ENCODE measurements at places on chromosomes 2 and 18.
A peak's percentile ranks its signal among the peaks of the same experiment; 100 is the strongest.

GRCh38 chr2:15775753-15776628 is 164.4 kb upstream of the MYCN start:
- no peak for DNase-seq

DNA sequence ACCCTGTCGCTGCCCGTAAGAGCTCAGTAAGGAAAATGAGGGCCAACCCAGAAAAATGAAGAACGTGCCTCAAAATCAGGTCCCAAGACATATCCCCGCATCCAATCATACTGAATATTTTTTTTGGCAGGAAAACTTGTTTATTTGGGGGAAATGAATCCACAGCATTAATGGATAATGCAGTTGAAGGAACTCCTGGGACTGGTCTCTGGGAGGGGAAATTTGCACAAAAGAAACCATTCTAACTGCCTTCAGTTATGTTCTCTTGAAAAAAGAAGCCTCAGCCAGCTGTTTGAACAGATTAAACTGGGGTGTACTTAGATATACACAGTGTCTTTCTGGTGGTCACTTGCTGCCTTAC is 61.3 kb downstream of the SPRED2 start:
- no peak for DNase-seq

DNA sequence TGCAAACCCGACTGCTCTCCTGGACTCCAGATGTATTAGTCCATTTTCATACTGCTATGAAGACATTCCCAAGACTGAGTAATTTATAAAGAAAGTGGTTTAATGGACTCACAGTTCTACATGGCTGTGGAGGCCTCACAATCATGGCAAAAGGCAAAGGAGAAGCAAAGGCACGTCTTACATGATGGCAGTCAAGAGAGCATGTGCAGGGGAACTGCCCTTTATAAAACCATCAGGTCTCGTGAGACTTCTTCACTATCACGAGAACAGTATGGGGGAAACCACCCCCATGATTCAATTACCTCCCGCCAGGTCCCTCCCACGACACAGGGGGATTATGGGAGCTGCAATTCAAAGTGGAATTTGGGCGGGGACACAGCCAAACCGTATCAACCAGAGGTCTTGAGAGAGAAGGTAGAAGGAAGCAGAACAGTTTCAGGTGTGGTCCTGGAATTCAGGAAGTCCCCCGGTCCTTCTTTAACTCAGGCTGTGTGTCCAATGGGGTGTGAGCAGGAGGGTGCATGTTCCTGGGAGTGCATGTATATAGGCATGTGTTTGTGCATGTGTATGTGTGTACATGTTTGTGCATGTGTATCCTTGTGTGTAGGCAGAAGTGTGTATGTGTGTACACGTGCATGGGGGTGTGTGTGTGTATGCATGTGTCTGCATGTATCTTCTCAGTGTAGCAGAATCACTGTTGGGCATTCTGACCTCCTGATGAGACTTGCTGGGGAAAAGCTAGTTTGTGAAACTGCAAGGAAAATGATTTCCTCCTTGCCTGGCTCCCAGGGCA is 46.2 kb downstream of the GREB1 start:
- no peak for DNase-seq

GRCh38 chr2:37858400-37858711 is 66.7 kb upstream of the RMDN2 start:
- peak; percentile 37 for DNase-seq

DNA sequence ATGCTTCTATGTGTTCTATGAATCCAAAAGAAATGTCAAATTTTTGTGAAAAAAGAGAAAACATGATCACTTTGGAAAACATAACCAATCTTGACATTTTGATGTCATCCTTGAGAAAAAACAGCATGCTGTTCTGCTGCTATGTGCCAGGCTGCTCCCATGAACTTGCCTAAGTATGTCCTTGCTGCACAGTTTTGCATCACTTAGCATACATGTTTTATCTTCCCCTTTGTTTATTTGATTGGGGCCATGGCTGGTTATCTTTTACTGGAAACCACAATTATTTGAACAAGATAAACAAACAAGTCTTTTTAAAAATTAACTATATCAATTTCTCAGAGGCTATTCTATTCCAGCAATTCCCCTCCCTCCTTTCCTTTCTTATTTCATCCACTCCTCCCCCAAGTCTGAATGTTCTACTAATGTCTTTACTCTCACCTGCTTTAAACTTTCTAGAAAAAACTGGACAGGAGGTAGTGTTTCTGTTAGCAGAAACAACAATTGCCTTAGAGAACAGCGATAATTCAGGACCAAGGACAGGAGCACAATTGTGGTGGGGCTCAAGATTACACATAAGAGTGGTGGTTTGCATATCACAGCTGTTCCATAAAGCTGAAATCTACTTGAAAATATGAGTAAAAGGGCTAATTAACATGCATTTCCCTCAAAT is 6.7 kb downstream of the AOX1 start:
- DNase-seq: no peak

DNA sequence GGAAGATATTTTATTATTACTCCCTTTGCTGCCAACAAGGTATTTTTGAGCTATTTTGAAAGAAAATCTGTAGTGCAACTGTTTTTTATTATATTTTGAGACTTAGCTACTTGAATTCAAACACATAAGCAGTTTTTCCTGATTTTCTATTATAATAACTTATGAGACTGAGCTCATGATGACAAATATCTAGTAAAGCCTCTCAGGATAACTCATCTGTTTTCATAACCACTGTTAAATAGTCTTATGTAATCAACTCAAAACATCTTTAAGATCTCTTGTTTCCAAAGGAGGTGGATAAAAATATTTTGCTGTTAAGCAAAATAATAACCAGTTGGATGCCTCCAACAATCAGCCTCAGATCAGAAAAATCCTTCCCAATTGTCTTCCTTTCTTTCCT is 21.9 kb upstream of the PPP1CB start:
- no peak for DNase-seq

DNA sequence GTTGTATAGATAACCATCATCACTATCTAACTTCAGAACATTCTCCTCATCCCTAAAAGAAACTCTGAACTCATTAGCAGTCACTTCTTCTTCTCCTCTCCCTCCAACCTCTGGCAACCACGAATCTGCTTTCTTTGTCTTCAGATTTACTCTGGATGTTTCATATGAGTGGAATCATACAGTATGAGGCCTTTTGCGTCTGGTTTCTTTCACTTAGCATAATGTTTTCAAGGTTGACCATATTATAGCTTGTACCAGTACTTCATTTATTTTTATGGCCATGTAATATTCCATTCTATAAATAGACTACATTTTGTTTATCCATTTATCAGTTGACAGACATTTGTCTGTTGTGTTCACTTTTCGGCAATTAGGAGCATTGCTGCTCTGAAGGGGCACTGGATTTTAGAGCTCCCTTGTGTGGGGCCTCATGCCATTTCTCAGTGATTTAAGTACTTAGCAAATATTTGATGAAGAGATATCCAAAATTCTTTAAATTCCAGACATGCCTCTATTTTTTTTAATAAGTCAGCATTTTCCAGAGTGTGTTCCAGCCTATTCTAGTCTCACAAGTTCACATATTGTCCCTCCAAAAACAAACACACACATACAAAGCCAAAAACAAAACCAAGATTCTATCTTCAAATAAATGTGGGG is 22.5 kb upstream of the MAP3K20 start:
- DNase-seq: no peak

DNA sequence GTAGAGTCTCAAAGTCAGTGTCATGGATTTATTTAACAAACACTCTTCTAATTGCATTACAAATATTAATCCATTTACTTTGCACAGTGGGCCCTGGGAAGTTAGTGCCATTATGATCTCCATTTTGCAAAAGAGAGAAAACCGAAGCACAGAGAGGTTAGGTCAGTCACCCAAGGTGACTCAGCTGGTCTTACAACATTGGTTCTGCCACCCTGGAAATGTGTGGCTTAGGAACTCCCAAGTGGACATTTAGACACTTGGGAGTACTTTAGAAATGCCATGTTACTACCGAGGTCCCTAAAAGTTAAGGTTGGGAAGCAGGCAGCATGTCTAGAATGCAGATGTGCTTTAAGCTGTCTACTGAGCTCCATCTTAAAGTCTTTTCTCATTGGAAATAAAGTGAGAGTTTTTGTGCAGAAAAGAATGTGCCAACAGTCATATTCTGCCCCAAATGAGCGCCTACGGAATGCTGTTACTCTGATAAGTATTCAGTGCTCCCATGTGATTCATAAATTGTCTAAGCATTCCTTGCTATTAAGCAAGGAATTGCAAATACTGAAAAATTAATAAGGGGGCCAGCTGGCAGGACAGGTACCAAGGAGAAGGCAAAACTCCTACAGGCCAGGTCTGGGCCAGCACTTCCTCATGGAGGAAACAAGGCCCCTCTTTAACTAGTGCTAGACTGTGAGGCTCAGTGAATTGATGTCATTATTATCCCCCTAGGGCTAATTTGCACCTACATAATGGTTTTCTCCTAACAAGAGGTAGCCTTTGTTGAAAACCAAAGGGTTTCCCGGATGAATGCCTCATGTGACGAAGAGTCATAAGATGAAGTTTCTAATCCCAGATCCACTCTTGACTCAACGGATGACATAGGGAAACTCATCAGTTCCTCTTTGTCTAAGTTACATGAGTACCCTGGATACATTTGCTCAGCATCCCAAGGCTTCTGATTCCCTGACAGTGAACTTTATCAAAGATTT is 16.3 kb downstream of the NRP2 start:
- no peak for DNase-seq

- DNase-seq: no peak
These were observed 85.4 kb upstream of the CABLES1 start for GRCh38 chr18:23049698-23050373.

DNA sequence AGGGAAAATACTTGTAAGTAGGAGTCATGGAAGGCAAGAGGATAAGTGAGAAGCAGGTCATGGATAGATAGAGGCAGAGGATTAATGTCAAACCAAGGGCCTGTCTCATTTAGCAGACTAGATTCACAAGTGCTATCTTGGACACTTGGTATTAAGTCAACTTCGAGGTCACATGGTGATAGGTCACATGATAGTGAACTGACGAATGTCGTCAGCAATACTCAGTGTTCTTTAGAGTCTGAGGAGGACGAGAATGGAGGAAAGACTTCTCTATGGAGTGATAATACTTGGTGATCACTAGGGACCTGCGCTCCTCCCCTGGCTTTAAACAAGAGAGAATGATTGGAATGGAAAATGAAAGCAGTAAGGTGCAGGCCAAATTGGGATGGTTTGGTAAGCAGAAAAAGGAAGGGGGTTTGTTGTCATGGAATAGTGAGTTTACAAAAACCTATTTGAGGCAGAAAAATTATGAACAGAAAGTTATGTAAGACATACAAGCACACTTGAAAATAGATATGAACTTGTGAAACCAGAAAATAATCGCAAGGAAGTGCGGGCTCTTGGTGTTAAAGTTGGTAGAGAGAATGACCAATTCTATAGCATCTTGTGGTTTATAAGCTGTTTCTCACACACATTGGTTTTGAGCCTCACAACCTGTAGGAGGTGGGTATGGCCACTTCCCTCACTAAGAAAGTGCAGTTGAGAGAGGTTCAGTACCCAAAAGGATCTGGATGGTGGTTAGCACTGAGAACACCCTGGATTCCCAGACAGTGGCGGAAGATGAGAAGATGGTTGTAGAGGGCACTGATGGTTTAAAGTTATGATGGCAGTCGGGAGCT is 141.5 kb downstream of the WDSUB1 start:
- DNase-seq: no peak

DNA sequence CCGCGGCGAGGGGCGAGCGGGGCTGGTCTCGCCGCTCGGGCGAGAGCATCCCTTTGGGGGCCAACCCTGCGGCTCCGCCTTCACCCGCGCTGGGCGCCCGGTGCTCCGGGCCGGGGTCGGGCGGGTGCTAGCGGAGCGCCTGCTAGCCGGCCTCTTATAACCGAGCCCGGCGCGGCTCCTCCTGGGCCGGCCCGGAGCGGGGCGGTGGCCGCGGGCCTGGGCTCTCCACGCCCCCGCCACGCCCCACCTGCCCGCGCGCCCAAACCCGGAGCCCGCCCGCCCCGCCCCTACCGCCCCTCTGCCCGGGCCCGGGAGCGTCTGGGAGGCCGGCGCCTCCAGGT is at the start of gene FOXI3:
FOXI3 (minus strand) TSS at position 129 of the 341 bp plus-strand sequence. CDS start 158 bp downstream, outside the sequence.
- DNase-seq: no peak

DNA sequence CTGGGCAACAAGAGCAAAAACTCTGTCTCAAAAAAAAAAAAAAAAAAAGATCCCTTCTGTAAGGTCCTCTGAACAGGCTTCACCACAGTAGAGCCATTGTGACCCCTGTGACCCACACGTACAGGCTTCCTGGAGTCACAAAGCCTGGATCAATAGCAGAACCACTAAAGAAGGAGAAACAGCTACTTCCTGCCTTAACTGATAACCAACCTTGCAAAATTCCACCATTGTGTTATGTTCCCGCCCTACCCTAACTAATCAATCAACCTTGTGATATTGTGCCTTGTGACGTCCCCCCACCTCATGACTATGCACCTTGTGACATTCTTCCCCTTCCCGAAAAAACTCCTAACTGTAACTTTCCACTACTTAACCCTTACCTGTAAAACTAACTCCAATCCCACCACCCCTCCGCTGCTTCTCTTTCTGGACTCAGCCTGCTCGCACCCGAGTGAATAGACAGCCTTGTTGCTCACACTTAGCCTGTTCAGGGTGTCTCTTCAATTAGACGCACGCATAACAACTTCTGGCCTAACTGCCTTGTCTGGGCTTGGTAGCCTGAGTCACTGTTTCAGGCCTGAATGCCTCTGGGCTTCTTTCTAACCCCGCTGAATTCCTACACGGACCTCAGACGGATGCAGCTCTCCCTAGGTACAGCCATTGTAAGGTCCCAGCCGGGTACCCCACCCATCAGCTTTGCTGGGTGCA is 13.9 kb downstream of the SCYGR8 start:
- no peak for DNase-seq

DNA sequence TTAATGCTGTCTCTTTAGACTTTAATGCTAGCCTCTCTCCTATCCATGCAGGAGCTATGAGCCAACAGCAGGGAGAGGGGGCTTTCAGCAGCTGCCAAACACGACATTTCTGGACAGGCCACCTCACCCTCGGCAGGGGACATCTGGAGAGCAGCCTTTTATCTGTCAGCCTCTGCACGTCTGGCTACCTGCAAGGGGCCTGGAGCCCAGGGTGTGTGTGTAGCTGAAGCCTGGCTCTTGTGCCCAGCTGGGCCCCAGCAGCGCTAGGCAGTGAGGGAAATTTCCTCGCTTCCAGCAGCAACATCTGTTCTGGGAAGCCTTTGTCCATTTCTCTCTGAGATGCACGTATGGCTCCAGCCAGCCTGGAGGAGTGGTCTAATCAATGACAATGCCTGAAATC is 728.7 kb upstream of the ID2 start:
- no peak for DNase-seq

GRCh38 chr2:64142741-64143168 is 1.5 kb downstream of the PELI1 start:
- no peak for DNase-seq

DNA sequence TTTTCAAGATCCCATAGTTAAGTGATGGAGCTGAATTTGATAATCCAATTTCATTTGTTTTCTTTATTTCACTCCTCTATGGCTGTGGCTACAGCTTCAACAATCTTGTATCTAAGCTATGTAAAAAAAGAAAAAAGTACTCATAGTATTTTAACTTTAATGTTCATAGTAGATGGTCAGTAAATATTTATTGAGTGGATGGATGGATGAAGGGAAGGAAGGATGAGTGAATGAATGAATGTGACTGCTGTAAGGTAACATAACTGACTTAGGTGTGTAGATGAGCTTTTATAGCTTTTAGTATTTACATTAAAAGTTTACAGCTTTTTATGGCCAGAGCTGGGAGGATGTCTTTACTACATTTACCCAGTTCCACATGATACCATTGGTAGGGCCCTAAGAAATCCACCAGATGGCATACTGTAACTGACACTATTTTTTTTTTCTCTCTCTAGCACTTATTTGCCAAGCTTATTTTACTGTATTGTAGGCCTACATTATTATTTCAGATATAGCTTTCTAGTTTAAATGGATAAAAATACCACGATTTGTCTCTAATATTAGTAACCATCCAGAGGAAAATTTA is 13.4 kb upstream of the HRH4 start:
- DNase-seq: no peak
